Femur (tissue), 1 donor: ENCODE measurements at places on chromosomes 7 and 10.

- peak; percentile 65 for DNase-seq
Observed at GRCh38 chr10:89414879-89415821, 782 bp downstream of the IFIT5 start.

DNA sequence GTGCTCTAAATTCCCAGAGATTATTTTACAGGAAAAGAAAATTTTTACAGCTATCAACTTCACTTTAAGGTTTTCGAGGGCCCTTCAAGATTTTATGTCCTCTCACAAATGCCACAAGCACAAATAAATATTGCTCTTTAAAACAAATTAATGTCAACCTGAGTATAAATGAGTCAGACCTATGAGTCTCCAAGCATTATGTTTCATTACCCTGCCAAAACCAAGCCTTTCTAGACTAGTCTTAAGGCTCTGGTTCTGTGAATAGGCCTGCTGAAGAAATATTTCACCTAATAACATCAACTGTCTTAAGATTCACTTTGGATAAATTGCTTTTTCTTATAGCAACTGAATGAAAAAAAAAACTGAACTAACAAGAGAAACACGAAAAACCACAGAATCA, 153.0 kb downstream of the PDE1C start:
- no peak for DNase-seq

- DNase-seq, result no peak
Observed at GRCh38 chr10:71989661-71990454, 25.7 kb downstream of the CHST3 start.

- no peak for DNase-seq
Observed at GRCh38 chr10:69680610-69681009, 50.6 kb downstream of the FAM241B start.

DNA sequence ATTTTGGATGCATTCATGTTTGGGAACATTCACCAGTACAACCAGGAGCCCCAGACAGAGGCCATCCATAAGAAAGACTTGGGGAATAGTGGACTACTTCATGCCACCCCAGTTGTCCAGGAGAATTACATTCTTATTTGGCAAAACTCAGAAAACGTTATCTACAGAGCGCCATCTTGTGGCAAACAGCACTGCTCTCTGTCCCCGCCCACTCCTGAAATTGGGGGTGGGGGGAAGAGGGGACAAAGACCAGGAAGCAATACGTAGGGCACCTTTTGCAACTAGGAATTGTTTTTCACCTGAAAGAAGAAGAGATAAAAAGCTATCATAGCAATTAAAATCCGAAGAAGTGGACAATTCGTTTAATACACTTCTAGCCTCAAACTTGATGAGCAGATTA, 134.6 kb upstream of the MGMT start:
- DNase-seq, result no peak

- peak; percentile 75 for DNase-seq
Observed at GRCh38 chr10:101214446-101215396, 14.5 kb downstream of the LBX1 start.

GRCh38 chr10:108187408-108188012, 1023.0 kb upstream of the SORCS1 start:
- DNase-seq, result no peak
